EL (cell line): ENCODE measurements at places on chromosomes 7 and 10.

- DNase-seq = no peak
These were observed 926.6 kb upstream of the MBL2 start for GRCh38 chr10:53699231-53699630.

DNA sequence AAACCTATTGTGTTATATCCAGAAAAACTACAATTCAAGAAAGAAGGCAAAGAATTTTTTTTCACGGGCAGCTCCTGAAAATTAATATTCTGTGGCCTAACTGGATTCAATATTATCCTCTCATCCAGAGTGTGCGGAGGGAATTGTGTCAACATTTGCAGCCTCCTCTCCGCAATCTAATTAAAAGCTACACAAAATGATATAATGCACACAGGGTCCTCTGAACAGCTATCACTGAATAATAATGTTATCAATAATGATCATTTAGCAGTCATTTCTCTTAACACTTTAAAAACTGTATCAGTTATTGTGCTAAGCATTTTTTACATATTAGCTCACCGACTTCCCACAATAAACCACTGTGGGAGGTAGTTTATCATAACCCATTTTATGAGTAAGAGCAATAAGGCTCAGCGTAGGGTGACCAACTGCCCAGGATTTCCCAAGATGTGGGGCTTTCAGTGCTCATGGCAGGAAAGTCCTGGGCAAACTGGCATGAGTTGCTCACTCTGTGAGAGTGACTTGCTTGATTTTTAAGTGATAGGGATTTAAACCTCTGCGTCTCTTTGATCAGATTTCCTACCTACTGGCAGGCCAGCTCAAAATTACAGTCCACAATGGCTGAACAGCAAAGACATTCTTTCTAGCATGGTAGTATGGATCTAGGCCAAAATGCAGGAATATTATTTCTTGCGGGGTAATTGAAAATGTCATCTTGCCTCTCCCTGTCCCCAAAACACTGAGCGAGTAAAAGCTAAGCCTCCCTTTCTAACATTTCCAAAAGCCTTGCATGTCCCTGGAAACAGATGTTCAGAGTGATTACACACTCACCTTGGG lies 65.7 kb downstream of the AOAH start:
- DNase-seq = peak; percentile 96

DNA sequence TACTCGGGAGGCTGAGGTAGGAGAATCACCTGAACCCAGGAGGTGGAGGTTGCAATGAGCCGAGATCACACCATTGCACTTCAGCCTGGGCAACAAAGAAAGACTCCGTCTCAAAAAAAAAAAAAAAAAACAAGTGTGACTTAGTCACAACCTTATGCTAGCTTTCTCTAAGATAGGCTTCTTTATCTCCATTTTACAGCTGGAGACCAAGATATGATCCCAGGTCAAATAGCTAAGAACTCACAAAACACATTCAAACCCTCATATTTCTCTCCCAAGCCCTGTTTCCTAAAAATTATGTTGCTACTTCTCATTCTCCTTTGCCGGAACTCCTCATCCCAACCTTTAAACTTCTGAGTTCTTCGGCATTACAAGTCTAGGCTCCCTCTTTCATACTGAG lies 13.0 kb upstream of the DHTKD1 start:
- no peak for DNase-seq

- DNase-seq = no peak
These were observed 205.6 kb upstream of the CSTF2T start for GRCh38 chr10:51905032-51905431.

DNA sequence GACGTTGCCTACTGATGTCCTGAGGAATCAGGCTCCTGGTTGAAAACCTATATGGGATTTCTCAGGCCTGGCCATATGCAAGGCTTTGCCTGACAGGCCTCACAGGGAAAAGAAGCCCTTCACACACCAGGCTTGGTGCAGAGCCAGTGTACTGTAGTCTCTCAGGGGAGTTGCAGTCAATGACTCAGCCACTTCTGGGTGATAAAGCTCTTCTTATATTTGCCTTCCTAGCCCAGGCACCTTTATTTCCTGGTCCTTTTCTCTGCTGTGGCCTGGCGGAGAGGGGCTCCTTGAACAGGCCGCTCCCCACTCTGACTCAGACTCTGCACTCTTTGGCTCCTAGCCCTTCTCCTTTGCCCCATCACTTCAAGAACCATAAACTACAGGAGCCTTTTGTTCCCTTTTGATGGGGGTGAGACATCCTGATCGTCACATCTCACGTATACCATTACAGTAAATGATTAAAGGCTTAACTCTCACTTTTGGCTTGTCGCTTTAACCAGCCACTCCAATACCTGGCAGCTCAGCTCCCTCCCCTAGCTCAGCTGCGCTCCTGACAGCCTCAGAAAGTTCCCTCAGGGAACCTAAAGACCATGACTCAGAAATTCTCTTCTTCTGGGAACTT lies 33.5 kb downstream of the DPY19L1 start:
- peak; percentile 89 for DNase-seq

DNA sequence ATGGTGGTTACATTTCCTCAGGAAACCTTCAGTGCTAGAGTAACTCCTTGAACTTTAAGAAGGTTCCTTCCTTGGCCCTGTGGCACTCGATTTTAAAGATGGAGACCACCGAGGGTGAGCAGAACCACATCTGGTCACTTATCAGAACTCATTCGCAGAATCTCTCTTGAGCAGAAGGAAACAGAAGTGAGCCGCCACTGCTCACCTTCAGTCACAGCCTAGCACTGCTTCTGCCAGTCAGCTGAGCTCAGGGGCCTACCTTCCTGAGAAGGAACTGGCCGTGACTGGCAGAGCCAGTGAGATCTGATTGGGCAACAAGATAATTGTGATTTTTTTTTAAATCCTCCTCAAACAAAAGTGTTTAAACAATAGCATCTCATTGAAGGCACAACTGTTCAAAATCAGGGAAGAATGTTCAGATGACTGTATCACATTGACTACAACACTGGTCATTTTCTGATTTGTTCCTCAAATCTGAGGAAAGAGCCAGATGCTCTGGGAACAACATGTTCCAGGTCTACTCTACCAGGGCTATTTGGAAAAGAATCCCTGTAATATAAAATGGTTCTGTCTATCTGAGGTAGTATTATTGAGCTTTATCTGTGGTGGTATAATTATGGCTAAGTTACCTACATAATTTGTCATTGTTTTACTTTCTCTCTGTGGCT lies 2.7 kb upstream of the SYPL1 start:
- no peak for DNase-seq

GRCh38 chr10:68133523-68133922 lies 24.2 kb downstream of the MYPN start:
- peak; percentile 10 for DNase-seq

- DNase-seq = peak; percentile 44
These were observed 1.8 kb upstream of the OPN4 start for GRCh38 chr10:86652361-86653202.

DNA sequence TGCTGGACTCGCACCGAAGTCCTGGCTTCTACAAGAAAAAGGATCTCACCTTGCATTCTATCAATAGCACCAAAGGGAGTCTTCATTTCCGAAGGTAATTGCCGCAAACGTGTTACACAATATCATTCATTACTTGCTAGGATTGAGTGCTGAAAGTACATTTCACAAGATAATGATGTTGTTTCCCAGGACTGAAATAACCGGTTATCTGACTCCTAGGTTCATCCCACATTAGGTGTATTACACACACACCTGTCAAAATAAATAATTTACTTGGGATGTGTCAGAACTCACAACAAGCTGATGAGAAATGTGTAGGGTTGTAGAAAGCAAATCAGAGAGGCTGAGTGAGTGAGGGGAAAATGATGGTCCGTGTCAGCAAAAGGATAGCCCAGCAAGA lies 219.4 kb upstream of the RHOBTB1 start:
- no peak for DNase-seq

DNA sequence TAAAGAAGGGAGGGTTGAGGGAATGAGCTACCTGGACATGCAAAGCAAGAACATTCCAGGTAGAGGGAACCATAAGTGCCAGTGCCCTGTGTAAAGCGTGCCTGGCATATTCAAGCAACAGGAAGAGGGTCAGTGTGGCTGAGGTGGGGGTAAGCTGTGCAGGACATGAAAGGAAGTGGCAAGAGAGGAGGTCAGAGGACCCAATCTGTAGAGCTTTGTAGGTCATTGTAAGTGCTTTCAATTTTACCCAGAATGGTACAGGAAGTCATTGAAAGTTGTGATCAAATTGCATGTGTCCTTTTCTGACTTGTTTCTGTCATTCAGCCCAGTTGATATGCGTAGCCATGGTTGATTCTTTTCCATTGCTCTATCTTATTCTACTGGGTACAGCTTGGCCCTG lies 156.6 kb downstream of the NOC3L start:
- no peak for DNase-seq

DNA sequence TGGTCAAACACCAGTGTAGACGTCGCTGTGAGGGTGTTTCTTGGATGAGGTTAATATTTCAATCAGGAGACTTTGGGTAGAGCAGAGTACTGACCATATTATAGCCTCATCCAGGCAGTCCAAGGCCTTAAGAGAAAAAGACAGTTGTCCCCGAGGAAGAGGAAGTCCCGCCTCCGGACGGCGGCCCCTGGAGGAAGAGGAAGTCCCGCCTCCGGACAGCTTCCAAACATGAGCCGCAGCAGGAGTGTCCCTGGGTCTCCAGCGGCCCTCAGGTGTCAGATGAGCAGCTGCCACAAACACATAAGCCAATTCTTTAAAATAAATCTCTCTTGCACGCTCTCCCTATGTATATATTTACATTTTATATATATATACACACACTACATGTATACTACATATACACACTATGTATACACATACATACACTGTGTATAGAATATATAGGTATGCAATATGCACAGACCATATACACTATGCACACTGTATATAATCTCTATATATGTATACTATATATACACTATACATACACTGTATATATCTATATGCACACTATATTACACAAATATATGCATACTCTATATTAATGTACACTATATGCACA lies 37.5 kb downstream of the PWWP2B start:
- no peak for DNase-seq

DNA sequence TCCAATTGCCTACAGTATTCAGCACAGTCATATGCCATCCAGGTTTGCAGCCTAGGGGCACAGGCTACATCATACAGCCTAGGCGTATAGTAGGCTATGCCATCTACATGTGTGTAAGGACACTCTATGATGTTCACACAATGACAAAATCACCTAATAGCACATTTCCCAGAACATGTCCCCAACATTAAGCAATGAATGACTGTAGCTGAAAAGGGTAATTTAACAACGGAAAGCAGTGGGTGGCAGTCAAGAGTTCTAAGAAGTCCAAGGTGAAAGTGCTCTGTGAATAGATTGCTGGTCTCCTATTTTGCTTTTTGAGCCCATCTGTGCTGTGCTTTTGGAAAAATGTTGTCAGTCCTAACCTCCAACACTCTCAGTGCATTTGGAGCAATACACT lies 162.6 kb downstream of the KLF6 start:
- DNase-seq = no peak

GRCh38 chr7:105622106-105622731 lies 40.9 kb upstream of the EFCAB10 start:
- no peak for DNase-seq

GRCh38 chr7:35823440-35823839 lies 22.6 kb downstream of the SEPTIN7 start:
- no peak for DNase-seq

DNA sequence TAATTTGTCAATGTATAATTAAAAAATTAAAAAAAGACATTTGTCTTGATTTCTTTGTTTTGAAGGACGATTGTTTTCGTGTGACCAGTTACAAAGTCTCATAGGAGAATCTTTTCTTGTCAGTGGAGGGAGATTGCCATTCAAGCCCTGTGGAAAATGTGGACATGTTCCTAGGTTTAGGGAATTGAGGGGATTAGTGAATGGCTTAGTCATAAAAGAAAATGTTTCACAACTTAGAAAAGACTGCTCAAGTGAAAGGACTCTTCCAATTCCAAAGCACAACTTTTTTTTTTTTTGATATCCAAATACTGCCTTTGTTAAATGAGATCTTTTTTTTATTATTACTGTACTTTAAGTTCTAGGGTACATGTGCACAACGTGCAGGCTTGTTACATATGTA lies 140.7 kb upstream of the HABP2 start:
- DNase-seq = no peak

- DNase-seq = no peak
These were observed 58.5 kb downstream of the CPED1 start for GRCh38 chr7:121046893-121047468.

DNA sequence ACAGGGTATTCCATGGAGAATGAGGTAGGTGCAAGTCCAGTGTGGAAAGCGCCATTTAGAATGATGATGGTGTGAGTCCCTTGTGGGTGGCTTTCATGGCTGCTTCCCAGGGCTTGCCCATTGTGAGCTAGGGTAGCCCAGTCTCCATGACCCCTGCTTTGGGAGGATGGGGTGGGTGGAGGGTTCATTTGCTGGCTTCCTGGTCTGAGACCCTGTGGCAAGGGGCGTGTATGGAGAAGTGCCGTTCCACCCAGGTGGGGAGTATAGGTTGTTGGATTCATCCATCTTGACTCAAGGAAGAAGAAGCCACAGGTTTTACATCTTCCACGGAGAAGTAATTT lies 27.7 kb downstream of the CCM2 start:
- DNase-seq = no peak

GRCh38 chr10:71290806-71291527 lies 28.1 kb upstream of the SLC29A3 start:
- DNase-seq = no peak

DNA sequence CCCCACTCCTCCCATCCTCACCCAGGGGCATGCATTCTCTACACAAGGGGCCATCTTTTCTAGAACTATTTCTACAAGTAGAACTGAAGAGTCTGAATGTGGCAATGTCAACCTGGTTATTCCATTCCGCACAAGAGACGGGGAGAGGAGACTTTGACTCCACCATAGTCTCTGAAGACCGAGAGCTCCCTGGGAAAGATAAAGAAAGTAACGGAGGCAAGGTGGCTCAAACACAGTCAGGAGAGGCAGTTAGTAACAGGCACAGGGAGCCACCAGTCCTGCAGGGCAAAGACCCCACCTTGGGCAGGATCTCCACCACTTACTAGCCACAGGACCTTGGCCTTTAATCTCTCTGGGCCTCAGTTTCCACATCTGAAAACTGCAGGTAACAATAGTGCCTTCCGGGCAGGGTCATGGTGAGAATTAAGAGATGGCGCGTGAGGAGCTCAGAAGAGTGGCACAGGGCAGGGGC lies 100.3 kb downstream of the TNS3 start:
- DNase-seq = no peak
